ENCODE measurements at places on chromosomes 12 and 14.
A peak's percentile ranks its signal among the peaks of the same experiment; 100 is the strongest.

DNA sequence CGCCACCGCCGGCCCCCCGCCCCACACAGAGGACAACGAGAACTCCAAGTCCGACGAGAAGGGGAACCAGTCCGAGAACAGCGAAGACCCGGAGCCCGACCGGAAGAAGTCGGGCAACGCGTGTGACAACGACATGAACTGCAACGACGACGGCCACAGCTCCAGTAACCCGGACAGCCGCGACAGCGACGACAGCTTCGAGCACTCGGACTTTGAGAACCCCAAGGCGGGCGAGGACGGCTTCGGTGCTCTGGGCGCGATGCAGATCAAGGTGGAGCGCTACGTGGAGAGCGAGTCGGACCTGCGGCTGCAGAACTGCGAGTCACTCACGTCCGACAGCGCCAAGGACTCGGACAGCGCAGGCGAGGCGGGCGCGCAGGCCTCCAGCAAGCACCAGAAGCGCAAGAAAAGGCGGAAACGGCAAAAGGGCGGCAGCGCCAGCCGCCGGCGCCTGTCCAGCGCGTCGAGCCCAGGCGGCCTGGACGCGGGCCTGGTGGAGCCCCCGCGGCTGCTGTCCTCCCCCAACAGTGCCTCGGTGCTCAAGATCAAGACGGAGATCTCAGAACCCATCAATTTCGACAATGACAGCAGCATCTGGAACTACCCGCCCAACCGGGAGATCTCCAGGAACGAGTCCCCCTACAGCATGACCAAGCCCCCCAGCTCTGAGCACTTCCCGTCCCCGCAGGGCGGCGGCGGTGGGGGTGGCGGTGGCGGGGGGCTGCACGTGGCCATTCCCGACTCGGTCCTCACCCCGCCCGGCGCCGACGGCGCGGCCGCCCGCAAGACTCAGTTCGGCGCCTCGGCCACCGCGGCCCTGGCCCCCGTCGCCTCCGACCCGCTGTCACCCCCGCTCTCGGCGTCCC lies 150.9 kb downstream of the EGLN3 start:
- DNase-seq, result no peak

DNA sequence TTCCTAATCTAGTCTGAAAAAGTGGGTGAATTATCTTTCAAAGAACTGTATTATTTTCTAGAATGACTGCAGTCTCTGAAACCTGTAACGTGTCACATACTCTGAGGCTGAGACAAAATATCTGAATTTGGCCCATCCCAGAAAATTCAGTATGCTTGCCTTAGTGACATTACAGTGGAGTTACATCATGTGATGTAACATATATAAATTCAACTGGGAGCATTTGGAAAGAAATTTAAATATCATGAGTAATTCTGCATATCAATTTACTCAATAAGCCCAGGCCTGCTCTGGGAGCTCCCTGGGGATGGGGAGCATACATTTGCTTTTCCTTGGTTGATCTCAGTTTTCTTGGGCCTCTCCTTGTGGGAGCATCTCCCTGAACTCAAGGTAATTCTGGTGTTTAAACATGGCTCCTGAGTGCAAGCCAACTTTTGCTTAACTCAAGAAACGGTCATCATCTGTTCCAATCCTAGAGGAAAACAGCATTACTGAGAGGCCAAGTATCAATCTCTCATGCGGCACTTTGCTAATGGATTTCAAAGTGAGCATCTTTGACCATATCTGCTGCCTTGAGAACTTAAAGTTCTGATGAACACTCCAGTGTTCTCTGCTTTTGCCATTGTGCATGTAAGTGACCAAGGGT lies 54.4 kb downstream of the AKAP6 start:
- DNase-seq, result no peak

- no peak for DNase-seq
Observed at GRCh38 chr12:26855337-26855736, 22.3 kb upstream of the ITPR2 start.

GRCh38 chr12:56631790-56632700 lies 1.9 kb upstream of the BAZ2A start:
- DNase-seq, result no peak

DNA sequence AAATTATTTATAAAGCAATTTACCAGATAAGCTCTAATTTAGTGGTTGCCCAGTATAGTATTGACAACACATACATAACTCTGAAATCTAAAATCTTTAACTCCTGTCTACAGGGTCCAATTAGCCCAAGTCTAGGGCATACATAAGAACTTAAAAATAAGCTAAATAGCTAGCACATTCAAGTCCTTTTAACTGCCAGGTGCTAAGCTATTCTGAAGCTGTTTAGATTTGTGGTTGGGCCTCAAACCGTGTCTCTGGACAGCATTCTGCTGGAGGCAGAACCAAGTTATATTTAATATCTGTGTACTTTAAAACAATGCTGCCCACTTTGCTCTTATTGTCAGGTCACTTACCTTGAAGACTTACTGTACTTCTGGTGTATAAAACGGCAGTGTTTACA lies 19.0 kb downstream of the RPS6KA5 start:
- DNase-seq, result no peak

GRCh38 chr12:52703424-52703823 lies at the start of gene KRT77:
TSS of gene KRT77 (minus strand) at chr12:52703524. CDS start at chr12:52703434, 90 bp downstream.
- DNase-seq, result no peak

DNA sequence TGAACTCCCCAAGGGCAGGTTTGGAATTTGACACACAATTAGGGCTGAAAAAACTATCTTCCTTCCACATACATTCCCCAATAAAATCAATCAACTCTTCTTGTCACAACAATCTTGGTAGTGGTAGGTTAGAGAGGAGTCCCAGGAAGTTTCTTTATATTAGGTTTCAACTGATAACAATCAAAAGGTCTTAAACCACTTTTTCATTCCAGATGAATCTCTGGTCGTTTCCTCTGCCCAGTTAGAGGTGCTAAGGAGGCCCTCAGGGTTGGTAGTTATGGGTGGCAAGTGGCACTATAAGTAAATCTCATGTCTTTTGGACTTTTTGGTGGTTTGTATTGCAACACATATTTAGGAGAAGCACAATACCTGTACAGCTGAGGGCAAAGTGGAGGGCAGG lies 1.7 kb upstream of the SLC38A2 start:
- no peak for DNase-seq

DNA sequence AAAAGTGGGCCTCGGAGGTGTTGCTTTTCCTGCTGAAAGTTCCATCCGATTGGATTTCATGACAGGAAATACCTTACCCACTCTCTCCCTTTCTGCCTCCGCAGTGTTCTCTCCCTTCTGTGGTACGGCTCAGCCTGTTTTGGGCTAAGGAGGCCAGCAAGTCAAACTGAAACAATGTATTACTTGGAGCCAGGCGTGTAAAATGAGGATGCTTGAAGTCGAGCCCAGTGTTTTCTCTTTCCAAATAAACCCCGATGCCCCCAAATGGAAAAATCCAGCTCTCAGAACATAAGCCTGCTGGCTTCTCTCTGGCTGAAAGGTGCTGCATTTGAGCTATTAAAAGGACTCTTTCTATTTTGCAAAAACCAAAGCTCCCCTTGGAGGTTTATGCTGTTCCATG lies 124.7 kb downstream of the ZNF664 start:
- DNase-seq, result no peak

DNA sequence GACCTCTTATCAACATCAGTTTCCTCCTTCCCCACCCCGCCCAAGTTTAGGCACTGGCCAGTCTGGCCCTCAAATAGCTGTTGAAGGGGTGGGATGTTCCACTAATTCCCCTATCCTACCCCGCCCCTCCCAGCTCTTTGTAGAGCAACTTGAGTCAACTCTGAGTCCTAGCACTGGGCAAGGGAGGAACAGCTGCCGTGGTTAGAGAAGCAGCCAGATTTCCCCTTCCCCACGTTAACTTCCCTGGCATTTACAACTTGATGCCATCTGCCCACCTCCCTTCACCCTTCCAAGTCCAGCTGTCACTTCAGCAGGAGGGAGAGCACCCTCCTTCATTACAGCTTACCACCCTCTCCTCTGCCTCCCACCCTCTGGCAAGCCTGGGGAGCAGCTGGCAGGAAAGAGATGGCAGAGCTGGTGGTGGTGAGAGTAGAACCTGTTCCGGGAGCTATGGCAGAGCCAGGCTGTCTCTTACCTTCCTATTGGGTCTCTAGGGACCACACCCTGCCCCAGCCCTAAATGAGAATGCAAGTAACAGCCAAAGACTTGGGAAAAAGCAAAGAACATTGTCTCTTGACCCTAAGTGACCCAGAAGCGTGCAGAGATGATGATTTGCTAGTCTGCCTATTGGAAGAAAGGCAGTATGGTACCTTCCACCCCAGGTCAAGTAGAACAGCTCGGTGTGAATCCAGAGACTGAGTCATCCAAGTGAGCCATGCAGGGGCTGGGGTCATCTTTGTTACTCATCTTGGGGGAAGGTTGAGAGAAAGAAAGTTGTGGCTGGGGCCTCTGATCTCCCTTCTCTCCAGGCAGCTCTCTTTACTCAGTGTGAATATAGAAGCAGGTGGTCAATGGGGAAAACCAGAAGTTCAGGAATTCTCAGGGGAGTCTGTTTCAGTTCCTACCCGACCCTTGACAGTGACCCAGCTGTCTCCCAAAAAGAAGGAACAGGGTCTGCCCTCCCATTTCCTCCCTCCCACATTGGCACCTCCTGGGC lies 1.5 kb downstream of the BLOC1S1 start:
- DNase-seq, result peak; percentile 97
